ENCODE measurements at places on chromosomes 2 and 18.
A peak's percentile ranks its signal among the peaks of the same experiment; 100 is the strongest.

DNA sequence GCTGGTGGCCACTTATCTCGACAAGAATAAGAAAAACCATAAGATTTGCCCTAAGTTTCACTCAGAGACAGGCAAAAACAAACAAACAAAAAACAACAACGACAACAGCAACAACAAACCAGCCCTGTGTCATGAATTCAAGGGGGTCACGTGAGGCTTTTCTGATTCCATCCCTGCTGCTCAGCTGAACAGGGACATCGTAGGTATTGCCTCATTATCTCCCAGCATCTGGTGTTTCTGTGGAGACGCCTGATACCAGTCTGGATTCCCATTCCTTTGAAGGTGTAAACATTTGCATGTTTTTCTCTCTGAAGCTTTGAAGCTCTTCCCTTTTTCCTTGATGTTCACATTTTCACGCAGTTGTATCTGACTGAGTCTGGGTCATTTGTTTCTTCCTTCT is 117.4 kb downstream of the KCNF1 start:
- DNase-seq, result no peak

- DNase-seq, result no peak
These were observed 129.0 kb upstream of the COPS8 start for GRCh38 chr2:236956641-236957040.

- DNase-seq, result no peak
These were observed 266.4 kb downstream of the THSD7B start for GRCh38 chr2:137031731-137032130.

DNA sequence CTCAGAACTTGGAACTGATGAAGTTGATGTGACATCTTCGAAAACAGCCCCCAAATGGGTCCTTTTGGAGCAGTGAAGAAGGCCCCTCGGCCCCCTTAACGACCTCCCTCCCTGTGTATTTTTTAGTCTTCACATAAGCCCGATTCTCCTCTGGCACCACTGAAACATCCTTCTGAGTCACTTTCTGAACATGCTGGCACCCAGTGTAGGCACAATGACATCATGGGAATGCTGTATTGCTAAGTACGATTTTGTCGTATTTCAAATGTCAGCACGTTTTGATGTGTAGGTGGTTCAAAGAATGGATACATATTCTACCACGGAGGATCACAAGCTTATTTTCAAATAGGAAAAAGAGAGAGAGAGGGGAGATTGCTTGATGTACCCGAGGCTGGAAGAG is 111.7 kb upstream of the RIOK3 start:
- DNase-seq, result no peak

- DNase-seq, result no peak
These were observed 143.8 kb downstream of the RNF152 start for GRCh38 chr18:61749031-61749430.

DNA sequence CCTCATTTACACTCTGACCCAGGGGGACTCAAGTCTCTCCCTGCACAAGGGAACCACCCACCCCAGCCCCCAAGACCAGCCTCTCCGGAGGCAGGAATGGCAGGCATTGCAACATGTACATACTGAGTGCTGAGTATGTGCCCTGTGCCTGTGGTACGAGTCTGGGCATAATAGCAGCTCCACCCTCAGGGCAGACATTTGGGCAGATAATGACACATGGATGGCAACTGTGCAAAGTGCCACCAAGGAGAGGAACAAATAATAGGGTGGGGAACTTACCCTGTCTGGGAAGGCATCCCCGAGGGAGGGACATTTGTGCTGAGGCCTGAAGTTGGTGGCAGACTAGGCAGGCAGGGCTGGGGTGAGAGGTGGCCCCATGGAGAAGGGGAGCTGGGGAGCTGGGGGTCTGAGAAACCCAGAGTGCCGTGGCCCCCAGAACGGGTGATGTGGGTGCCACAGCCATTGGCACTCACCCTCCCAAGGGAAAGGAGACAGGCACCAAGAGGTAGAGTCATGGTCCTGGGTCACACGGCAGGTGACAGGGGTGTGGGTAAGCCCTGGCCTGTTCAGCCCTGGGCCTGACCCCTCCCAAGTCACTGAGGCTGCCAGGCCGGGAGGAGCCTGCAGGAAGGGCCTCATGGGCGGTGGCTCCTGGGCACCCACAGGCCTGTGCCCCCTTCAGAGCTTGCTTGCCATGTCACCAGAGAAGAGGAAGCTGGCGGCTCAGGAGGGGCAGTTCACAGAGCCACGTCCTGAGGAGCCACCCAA is 15.7 kb upstream of the GPR17 start:
- no peak for DNase-seq

GRCh38 chr2:223459328-223459939 is 142.7 kb downstream of the SCG2 start:
- peak; percentile 57 for DNase-seq

GRCh38 chr2:185179743-185180142 is 558.9 kb upstream of the FSIP2 start:
- DNase-seq, result no peak

- no peak for DNase-seq
These were observed 12.0 kb downstream of the HNMT start for GRCh38 chr2:137976274-137976673.

DNA sequence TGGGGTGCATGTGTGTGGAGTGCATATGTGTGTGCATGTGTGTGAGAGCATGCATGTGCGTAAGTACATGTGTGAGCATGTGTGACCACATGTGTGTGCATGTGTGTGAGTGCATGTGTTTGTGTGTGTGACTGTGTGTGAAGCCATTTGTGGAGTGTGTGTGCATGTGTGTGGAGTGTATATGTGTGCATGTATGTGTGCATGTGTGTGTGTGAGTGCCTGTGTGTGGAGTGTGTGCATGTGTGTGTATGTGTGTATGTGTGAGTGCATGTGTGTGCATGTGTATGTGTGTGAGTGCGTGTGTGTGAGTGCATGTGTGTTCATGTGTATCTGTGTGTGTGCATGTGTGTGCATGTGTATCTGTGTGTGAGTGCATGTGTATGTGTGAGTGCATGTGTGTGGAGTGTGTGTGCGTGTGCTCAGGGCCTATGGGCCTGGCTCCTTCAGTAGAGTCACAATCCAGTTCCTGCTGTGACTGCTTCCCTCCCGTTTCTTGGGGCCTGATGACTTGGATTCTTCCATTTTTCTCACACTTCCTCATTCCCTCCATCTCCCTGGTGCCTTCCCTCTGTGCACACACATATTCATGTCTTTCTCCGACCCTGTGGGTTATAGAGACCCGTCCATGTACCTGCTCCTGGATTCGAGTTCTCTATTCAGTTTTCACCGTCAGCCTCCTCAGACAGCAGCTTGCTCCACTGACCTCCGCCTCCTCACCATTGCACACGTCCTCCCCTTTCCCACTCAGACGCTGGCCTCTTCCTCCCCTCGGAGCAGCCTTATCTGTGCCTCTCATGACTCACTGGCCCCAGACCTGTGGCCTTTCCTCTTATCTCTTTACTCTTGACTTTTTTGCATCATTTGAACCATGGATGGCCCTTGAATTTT is 25.2 kb downstream of the TOGARAM2 start:
- peak; percentile 41 for DNase-seq

DNA sequence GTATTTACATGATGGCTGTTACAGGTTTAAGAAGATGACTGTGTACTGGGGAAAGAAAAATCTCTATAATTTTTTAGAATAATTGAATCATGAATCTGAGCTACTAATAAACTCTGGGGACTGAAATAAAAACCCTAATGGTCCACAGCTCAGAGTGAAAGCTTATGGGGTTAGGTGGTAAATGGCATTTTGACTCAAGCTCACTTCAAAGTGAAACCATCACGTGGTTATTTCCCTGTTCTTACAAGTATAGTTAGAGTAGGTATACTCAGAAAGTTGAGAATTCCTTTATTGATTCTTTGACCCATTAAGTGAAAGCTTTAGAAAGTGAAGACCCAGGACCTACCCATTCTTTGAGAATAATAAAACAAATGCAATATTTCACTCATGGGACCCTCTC is 626.2 kb upstream of the SETBP1 start:
- DNase-seq, result no peak

DNA sequence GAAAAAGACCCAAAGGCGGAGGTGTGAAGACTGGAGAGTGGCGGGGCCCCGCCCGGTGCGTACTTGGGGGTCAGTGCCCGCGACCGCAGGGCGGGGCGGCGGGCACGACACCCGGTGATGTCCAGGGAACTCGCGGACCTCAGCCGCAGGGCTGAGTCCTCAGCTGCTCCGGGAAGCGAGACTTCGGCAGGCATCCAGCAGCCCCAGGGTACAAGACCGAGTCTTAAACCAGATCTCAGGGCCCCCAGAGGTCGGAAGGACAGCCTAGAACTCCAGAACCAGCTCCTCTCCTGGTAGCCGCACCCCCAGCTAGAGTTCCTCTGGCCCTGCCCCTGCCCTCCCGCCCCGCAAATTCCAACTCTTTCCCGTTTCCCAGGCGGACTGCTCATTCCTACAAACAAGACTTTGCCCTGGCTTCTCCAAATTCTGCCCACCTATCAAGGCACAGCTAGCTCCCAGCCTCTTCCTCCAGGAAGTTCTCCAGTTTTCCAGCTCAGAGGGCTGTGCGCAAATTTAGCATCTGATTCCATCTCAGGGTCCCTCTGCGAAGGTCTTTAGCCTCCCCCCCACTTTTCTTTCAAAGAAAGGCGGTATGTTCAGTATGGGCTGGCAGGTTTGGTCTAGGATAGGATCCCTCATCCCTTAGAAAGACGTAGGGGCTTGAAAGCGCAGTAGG is 26.0 kb upstream of the NOTO start:
- DNase-seq, result no peak

DNA sequence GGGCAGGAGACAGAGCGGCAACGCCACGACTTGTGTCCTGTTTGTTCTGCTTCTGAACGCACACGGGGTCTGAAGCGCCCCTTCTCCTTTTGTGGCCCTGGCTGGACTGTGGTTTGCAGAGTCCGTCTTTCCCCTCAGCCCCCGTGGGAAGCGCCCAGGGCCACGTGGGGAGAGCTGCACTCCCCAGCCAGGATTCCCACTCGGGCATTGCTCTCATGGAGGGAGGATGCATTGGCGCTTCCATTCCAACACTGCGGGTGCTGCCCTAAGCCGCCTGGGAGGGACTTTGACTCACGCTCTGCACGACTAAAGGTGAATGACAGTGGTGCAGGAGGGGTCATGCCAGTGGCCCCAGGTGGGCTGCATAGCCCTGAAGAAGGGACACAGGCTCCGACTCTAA is 52.5 kb downstream of the TIMM21 start:
- DNase-seq, result no peak

DNA sequence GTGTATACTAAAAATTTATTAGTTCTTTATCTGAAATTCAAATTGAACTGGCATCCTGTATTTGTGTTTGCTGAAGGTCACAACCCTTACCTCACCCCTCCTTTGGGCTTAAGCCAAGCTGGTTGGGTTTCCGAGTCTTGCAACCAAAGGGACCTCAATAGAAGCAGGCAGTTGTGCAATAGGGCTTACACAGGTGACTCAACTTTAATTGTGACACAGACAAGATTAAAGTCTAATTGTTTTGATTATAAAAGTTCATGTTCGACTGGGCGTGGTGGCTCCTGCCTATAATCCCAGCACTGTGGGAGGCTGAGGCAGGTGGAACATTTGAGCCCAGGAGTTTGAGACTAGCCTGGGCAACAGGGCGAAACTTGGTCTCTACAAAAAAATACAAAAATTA is 71.5 kb downstream of the RAB31 start:
- DNase-seq, result peak; percentile 64

GRCh38 chr18:9413576-9413975 is 61.7 kb upstream of the RALBP1 start:
- DNase-seq, result peak; percentile 81

- DNase-seq, result peak; percentile 74
These were observed 50.6 kb downstream of the ALPK2 start for GRCh38 chr18:58578321-58578720.

DNA sequence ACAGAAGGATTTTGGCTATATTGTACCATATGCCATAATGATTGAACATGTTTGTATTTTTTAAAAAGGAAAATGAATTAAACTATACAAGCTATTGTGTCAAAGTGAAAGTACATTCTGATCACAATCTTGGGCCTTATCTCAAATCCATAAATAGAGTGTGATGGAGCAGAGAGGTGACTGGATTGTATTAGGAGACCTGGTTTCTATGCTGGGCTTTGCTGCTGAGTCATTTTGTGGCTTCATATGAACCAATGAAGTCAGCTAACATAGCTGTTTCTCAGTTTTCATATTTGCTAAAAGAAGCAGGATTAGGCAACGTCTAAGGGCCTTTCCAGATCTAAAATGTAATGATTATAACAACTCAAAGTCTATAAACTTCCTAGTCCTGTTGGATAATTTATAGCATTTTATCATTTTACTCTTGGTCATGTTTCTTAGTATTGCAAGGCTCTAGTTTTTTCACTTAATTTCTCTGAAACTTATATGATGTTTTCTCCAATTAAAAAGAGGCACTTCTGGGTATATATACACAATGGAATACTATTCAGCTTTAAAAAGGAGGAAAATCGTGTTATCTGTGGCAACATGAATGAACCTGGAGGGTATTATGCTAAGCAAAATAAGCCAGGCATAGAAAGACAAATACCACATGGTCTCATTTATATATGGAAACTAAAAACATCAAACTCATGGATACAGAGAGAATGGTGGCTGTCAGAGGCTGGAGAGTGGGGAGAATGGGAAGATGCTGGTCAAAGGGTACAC is 112.3 kb downstream of the MEP1B start:
- DNase-seq, result peak; percentile 66

GRCh38 chr2:101354420-101355311 is 32.6 kb downstream of the CREG2 start:
- no peak for DNase-seq

- no peak for DNase-seq
These were observed 195.9 kb upstream of the HS6ST1 start for GRCh38 chr2:128514555-128514955.

- no peak for DNase-seq
These were observed 22.9 kb downstream of the ITGB1BP1 start for GRCh38 chr2:9400268-9401058.

GRCh38 chr2:5834501-5834900 is 142.3 kb downstream of the SOX11 start:
- no peak for DNase-seq

DNA sequence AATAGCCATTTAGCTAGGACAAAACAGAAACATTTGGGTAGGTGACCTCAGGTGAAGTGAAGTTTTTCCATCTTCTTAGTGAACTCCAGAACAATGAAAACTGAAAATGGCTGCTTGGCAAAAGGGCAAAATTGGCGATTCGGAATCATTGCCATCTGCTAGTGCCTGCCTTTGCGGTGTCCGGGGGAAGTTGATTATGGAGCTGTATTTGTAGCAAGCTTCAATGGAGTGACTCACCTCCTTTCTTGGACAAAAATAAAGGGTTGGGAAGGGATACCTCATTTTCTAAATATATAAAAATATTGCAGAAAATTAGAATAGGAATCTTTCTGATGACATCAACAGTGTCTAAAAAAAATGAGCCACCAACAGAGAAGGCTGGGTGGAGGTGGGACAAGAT is 460.5 kb downstream of the TGIF1 start:
- no peak for DNase-seq

GRCh38 chr2:191701029-191701428 is 23.1 kb downstream of the NABP1 start:
- DNase-seq, result no peak

All from fibroblast of villous mesenchyme (primary cell).